ENCODE measurements at places on chromosomes 12 and 14.

DNA sequence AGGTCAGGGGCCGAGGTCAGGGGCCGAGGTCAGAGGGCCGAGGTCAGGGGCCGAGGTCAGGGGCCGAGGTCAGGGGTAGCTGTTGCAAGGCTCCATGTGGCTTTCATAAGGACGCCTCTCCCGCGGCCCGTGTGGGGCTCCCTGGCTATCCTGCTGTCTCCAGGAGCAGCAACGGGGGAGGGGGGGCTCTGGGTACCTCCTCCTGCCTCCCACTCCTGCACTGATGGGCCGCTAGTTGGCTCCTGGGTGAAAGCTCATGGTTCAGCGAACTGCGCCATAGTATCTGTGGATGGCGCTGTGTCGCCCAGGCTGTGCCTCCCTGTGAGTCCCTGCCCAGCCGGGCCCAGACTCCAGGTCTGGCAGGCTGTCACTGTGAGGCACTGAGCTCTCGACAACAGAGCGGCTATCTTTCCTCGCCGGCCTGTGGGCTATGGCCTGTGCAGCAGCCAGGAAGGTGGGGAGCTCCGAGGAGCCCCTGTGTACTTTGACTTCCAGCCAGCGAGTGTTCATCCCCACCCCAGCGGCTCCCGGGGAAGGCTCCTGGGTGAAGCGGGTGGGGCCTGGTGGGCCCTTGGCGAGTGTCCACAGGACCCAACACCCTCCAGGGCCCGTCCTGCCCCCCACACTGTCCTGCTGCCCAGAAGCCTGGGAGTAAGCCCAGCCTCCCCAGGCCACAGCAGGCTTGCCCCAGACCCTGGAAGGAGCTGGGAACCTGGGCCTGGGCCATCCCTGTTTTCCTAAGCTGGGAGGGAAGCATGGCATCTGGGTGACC lies 8.1 kb downstream of the RFLNA start:
- DNase-seq, result no peak

GRCh38 chr12:50006754-50007442 lies 18.4 kb downstream of the RACGAP1 start:
- DNase-seq, result no peak

GRCh38 chr12:111406474-111407376 lies 1.0 kb downstream of the SH2B3 start:
- peak; percentile 42 for DNase-seq

GRCh38 chr14:50814161-50814560 lies 16.8 kb downstream of the NIN start:
- no peak for DNase-seq

DNA sequence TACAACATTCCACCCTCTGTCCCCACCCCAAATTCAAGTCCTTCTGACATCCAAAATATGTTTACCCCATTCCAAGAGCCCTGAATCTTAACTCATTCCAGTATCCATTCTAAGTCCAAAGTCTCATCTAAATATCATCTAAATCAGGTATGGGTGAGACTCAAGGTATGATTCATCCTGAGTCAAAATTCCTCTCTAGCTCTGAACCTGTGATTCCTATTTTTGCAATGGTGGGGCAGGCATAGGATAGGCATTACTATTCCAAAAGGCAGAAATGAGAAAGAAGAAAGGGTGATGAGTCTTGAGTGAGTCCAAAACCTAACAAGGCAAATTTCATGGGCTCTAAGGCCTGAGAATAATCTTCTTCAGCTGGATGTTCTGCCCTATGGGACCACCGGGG lies 140.3 kb upstream of the FAR2 start:
- DNase-seq, result no peak

DNA sequence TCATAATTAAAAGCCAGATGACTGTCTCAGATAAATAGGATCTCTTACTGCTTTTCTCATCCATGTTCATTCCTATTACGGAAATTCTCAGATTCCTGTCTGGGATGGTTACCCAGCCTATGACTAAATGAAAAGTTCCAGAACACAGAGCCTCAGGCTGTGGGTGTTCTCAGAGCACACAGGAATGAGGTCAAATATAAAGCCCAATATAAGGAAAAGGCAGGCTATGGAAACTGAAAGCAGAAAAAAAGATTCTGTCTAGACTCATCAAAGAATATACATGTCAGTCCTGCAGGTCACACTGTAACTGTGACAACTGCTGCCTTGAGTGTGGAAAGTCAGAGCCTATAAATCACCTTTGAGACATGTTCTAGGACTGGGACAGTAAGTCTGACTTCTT lies 64.3 kb downstream of the DCAF5 start:
- DNase-seq, result no peak

GRCh38 chr14:93804654-93805053 lies 16.4 kb upstream of the PRIMA1 start:
- DNase-seq, result no peak

GRCh38 chr14:53494587-53494986 lies 341.5 kb upstream of the DDHD1 start:
- DNase-seq, result no peak

DNA sequence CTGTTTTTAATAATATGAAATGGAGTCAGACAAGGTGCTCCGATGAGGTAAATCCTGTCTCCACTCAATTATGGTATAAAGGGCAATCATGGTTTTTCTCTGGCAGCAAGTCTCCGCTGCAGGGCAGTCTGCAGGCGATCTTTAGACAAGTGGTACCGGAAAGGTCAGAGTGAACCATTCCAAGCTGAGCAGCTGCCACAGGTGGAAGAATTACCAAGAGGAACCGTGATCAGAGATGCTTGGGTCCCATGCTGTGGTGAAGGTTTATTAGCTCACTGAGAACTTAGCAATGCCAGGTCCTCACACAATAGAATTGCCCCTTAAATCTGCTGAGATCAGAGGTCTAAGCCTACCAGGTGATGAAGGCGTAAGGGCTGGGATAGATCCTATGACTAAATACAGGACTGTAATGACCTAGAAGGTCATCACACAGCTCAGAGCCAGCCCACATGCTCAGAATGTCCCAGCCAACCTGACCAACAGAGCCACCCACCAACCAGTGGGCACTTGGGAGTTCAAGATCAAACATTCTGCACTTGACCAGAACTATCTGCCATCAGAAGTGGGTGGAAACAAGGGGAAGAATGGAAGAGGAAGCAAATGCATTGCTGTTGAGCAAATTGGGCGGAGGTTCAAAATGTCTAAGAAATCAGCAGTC lies 175.2 kb upstream of the BCL2L14 start:
- DNase-seq, result no peak

GRCh38 chr14:78324353-78324752 lies 154.2 kb downstream of the NRXN3 start:
- no peak for DNase-seq

- DNase-seq, result no peak
These were observed 88.4 kb downstream of the GRIP1 start for GRCh38 chr12:66590275-66590985.

DNA sequence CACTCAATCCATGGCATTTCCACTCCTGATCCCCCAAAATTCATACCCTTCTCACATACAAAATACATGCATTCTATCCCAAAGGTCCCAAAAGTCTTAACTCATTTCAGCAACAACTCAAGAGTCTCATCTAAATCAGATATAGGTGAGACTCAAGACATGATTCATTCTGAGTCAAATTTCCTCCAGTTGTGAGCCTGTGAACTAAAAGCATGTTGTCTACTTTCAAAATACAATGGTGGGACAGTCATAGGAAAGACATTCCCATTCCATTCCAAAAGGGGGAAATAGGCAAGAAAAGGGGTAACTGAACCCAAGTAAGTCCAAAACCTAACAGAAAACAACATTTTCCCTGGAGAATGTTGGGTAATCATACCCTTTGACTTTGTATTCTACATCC lies 103.3 kb downstream of the C12orf75 start:
- DNase-seq, result no peak

DNA sequence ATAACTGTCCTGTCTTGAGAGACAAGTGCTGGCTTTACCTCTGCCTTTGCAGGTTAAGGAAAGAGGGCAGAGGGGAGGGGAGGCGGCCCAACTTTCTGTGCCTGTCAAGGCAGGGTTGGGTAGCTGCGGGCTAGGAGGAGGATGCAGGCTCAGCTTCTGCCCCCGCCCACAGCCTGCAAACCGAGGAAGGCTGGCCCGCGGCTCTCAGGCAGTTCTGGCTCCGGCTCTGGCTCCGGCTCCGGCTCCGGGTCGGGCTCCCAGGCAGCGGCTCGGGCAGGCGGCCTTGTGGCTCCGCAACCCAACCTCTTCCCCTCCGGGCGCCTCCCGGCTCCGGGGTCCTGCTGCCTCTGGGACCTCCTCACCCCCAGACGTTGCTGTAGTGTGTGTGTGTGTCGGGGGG lies 92.9 kb downstream of the TMEM30B start:
- no peak for DNase-seq

DNA sequence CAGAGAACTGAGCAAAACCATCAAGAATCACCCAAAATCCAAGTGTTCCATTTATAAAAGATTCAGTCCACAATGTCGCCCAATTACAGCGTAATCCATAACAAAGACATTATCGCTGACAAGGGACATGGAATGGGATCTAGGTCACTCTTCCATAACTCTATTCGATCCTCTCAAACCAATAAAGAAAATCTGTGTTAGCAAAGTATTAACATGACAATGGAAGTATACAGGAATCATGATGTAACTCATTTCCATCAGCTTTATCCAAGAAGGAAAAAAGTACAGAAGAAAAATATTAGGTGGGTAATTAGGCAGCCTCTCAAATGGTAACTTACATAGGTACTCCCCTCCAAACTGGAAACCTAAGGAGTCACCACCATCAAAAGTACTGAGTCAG lies 4.9 kb downstream of the ZFYVE1 start:
- no peak for DNase-seq

GRCh38 chr14:92310776-92311375 lies 12.1 kb upstream of the SLC24A4 start:
- no peak for DNase-seq

- no peak for DNase-seq
These were observed 366.3 kb upstream of the GARIN6 start for GRCh38 chr12:99281277-99281676.
